ENCODE measurements at places on chromosomes 5 and 9.

DNA sequence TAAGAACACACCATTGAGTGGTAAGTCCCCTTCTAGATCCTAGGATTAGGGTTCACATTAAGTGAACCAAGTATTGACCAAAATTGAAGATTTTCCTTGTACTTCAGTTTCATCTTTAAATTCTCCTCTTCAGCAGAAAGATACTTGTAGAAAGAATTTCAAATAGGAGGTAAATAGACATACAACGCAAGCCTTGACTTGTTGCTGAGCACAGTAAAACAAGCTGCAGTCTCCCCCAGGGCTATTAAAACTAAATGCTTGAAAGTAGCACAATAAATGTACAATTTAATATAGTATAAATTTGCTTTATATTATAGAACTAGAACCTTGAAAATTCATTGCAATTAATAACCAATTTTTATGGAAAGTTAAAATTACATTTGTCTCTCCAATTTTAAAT lies 170.1 kb upstream of the TARS1 start:
- DNase-seq: no peak

DNA sequence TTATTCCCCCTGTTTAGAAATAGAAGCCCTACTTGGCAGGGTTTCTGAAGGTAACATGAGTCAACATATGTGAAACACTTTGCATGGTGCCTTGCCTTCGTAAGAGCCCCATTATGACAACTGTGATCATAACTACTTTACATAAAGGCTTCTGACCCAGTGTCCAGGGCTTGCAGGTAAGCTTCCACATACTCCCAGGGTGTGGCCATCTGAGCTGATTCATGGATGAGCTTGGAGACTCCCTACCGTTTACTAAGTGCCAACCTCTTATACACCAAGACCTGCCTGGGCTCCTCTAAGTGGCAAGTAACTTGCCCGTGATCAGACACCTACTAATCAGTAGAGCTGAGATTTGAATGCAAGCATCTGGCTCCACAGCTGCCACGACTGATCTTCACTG lies 62.8 kb upstream of the C5orf58 start:
- no peak for DNase-seq

DNA sequence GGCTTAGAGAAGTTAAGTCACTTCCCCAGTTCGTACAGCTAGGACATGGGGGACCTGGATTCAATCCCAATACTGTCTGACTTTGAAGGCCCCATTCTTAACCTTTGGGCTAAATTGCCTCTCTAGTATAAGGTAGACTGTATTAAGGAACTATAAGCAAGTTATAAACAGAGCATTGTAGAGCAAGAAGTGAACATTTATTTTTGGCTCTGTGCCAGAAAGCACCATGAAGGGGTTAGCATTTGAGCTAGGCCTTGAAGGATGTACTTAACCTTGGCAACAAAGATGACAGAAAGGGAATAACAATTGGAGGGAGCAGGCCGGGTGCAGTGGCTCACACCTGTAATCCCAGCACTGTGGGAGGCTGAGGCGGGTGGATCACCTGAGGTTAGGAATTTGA lies 32.8 kb downstream of the GALNT10 start:
- DNase-seq: no peak

- no peak for DNase-seq
Observed at GRCh38 chr9:86827893-86828292, 119.4 kb downstream of the GAS1 start.

DNA sequence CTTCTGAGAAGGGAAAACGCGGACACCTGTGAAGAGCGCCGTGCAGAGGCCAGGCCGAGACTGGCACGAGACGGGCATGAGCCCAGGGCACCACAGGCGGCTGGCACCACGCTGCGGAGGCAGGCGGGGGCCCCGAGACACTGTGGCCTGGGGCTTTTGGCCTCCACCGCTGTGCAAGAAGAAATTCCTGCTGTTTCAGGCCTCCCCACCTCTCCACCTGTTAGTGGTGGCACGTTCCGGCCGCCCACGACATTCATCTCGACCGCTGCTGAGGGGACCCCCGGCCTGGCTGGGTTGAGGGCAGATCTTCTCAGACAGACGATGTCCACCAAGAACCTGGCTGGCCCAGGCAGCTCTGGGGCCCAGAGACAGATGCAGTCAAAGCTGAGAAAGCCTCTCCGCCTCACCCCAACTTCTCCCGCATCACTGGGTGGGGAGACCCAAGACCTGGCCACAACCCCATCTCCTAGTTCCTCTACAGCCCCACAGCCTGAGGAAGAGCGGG lies 11.5 kb downstream of the NACC2 start:
- no peak for DNase-seq
